Stimulated activated CD4-positive, alpha-beta T cell treated with anti-CD3 and anti-CD28 coated beads, TNF-alpha, amount 100 ng/mL, for 1 hour (primary cell): ENCODE measurements at places on chromosomes 16 and 17.

GRCh38 chr16:81885976-81886586, 107.0 kb downstream of the PLCG2 start:
- DNase-seq, result no peak

- no peak for DNase-seq
Measured at GRCh38 chr16:79484237-79484636, 116.3 kb downstream of the MAF start.

DNA sequence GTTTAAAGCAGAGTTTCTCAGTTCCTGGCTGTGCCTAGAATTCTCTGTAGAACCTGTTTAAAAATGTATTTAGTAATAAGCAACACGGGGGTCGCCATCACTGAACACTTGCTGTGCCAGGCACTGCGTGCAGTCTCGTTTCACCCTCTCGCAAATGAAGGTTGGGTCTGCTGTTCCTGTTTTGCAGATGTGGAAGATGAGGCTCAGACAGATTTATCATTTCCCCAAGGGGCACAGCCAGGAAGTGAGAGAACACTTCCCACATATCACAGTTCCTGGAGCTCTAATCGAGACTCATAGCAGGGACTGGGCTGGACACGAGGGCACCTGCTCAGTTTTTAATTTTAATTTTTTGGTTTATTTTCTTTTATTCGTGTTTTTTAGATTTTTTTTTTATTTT, 122.7 kb downstream of the ABCC6 start:
- DNase-seq, result no peak

DNA sequence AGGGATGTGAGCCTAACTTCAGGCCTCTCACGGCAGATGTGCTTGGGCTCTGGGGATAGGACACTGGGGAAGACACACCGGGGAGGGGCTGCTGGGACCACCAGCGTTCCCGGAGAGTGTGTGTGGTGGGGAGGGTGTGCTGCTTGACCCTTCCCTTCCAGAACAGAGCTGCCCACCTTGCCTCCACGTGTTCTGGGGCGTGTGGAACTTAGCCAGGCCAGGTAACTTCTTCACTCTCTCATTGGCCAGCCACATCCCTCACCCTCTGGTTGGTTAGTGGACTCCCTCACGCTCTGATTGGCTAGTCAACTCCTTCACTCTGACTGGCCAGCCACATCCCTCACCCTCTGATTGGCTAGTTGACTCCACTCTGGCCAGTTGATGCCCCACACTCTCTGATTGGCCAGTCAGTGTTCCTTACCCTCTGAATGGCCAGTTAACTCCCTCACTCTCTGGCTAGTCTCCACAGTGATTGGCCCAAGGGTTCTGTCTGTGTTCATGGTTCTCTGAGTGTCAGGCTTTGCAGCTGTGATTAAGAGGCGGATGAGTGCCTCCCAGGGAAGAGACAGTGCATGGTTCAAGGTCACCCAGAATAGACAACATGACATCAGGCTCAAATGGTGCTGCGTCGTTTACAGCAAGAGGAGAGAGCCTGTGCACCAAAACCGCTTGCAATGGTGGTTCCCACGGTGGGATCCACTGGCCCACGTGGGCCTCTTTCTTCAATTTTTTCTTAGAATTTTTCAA, 10.0 kb downstream of the TMEM235 start:
- DNase-seq, result no peak
